ENCODE measurements at places on chromosomes 4 and X.
A peak's percentile ranks its signal among the peaks of the same experiment; 100 is the strongest.

DNA sequence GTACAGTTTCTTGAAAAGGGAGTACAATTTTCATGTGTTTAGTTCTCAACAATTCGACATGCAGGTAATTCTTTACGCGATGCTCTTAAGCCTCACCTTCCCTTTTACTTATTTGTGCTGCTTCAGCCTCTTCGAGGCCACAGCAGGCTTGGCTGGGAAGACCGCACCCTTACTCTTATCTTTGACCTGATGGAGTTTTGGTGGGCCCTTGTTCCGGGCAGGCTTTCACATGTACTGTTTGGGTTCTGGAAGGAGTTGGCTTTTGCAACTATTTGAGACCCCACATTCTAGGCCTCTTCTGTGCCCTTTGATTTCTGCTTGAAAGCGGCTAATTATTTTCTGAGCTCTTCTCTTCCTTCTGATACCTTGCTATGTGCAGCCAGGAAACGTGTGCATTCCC lies 60.2 kb downstream of the FAM193A start:
- no peak for DNase-seq

- DNase-seq: no peak
Measured at GRCh38 chrX:10577853-10578252, 42.5 kb downstream of the MID1 start.

GRCh38 chr4:119872371-119873016 lies 194.2 kb downstream of the MAD2L1 start:
- DNase-seq: peak; percentile 76

GRCh38 chr4:124745985-124746801 lies 33.7 kb upstream of the ANKRD50 start:
- DNase-seq: no peak

DNA sequence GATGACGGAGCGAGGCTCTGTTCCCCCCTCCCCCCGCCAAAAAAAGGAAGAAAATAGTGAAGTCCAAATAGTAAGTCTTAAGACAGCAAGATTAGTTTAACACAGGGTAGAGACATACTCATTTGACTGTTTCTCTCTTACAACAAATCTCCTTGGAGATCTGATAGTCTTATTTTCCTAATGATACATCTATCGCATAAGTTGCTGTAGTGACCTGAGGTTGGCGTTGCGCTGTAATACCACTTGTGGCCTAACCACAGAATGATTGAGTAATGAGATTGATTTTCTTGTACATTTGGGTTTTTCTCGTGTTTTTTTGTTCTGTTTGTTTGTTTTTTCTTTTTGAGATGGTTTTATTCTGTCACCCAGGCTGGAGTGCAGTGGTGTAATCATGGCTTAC lies 27.2 kb downstream of the OCIAD1 start:
- no peak for DNase-seq

GRCh38 chr4:47155919-47156318 lies 124.6 kb downstream of the GABRB1 start:
- DNase-seq: no peak

DNA sequence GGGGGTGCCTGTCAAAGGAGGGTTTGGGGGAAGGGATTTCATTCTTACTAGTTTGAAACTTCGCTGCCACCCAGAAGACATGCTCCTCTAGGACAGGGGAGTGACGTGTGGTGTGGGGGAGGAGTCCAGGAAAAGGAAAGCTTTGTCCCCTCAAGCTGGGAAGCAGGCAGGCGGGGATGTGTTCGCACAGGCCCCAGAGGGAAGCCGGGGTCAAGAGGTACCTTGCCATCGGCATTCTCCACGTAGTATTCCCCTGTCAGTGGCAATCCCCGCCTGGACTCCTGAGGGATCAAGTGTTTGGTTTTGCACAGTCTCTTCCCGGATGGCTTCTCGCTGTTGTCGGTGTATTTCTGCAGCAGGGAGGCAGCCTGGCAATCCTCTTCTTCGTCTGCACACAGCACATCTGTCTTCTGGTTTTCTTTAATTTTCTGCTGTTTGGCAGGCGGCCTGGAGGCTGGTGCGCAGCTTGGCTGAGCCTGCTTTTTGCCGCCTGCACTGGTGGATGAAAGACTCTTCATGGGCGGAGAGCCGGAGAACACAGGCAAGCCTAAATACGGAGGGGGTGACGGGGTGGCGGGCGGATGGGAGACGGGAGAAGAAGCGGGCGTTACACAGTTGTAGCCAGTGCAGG lies 35.1 kb downstream of the BCOR start:
- DNase-seq: no peak

DNA sequence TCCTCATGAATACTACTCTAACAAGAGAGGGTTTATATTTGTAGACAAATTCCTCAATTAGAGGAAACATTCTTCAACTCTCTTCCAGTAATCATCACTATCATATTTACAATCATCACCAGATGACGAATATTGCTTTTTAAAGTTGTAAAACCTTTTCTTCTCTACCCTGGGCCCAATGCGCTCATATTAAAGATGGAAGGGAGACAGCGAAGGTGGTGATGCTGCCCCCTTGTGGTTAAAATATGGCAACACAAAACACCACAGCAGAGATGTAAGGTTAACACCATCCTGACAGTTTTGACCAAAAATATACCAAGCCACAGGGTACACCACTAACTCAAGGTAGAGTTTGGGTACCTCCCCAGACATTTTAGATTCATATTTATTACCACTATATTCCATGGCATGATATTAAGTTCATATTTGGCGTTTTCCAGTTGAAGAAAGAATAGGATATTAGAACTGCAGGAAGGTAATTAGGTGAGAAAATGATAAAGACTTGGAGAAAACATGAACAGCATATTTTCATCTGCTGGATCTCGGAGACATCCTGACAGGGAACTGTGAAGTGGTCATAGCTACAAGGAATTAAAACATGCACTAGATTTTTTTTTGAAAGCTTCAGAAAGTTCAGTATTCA lies 72.8 kb downstream of the SLC9A7 start:
- peak; percentile 42 for DNase-seq

DNA sequence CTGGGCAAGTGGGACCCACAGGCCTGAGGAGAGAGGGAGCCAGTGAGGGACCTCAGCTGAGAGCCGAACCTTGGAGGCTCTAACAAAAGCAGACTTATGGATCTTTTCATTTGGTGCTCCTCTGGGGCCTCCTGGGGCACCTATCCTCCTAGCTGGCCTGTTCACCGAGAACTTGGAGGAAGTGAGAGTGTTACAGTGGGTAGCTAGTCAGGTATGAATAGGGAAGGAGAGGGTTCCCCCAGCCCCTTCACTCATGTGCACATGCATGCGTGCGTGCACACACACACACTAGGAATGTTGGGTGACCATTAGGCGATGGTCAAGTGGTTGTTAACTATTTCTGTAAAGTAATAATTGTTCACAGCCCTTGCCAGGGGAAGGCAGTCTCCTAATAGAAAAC lies 18.6 kb upstream of the TMEM185A start:
- DNase-seq: no peak

- DNase-seq: no peak
Measured at GRCh38 chr4:20645236-20645635, 55.0 kb upstream of the PACRGL start.

DNA sequence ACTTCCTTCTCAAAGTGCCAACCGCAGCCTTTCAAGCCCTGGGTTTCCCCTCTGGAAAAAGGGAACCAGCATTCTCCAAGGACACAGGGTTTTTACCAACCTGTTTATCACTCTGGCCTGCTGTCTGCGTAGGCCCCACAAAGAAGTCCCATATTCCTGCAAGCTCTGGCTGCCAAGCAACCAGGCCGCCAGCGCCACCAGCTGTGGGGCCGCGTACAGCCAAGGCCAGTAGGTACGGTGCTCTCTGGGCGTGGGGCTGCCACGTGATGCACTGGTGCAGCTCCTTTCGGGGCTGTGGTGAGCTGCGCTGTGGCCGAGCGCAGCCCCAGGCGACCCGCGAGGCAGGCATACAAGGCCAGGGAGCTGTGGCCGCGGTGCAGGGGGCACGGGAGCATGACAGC lies 22.1 kb downstream of the LUZP4 start:
- no peak for DNase-seq
